ENCODE measurements at places on chromosomes 3 and 15. TPM values are rescaled to one million over a fixed set of nuclear protein-coding genes. Genes with fewer than 3 reads are reported as not detected.

The PTPRG gene
- 95.3 TPM for total RNA-seq

The CNTN4 gene
- 56.6 TPM for total RNA-seq

The XIRP1 gene
- total RNA-seq, result 1.1 TPM

The DCP1A gene
- total RNA-seq, result 20.9 TPM

The CDCP1 gene
- total RNA-seq, result 2.9 TPM

The GOLGA8S gene
- total RNA-seq, result 0.21 TPM

- DNase-seq, result no peak
These were observed 86.1 kb downstream of the RTP4 start for GRCh38 chr3:187454085-187454815.

DNA sequence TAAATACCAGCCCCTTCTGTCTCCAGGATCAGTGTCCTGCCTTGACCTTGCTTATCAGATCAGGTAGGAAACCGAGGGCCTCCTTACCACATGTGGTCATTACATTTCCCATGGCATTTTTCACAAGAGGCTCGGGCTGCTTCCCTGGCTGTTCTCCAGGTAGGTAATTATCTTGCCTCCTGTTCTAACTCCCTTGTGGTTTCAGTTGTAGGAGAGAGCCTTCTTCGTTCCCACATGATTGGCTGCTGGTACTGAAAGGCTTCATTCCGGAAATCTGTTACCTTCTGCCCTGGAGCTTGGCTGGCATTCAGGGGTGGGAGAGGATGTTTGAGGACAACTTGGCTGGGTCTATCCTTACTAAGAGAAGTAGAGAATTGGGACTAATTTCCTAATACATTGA is 46.8 kb upstream of the RORA start:
- no peak for DNase-seq

- DNase-seq, result no peak
These were observed 50.6 kb downstream of the IQSEC1 start for GRCh38 chr3:13022348-13023234.

DNA sequence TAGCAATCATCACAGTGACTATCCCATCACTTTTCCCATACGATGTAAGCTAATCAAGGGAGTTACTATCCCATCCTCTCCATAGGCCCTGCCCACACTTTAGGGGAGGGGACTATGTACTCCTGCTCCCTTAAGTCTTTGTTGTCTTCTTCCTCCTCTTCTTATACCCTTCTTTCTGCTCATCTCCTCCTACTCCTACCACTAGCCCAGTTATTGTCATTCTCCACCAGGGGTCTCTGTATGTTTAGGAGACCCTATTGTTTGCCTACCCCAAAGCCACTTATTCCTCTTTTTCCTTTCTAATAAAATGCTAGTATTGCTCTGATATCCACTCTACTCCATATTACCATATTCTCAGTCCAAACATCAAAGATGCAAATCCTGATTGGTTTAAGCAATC is 27.8 kb downstream of the STAC start:
- no peak for DNase-seq

DNA sequence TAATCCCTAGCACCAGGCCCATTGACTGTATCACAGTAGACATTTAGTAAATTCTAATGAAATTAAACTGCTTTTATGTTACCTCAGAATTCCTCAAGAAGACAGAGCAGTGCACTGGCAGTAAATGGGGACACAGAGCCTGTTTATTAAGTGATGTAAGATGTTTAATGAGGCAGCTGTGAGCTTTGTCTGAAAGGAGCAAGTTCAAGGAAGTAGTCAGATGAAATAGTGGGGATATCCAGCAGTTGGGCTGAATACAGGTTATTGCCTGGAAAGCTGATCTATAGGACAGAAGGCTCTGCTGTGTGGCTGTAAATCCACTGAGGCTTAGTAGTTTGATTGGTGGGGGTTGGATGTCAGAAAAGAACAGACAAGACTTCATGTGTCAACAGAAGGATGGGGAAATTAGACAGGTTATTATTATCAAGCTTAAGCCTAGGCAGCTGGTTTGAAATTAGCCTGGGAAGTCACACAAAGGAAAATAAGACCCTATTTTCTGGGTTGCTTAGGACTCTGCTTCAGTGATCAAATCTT is 62.2 kb downstream of the PFN2 start:
- no peak for DNase-seq

DNA sequence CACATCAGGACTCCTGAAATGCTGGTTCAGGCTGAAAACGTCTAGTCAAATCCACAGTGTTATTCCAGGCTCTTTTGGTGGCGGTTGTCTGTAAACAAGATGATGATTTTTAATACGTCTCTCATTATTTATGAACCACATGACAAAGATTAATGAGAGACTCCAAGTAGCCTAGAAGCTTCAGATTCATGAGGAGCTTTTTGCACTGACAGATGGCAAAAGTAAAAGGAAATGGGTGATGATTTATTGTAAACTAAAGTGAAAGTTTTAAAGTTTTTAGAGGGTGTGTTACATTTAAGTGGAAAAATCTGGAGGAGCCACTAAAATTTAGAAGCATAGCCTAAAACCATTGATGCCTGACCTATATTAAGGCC is 77.0 kb downstream of the BBX start:
- no peak for DNase-seq

GRCh38 chr3:118075873-118076272 is 958.8 kb downstream of the IGSF11 start:
- no peak for DNase-seq

DNA sequence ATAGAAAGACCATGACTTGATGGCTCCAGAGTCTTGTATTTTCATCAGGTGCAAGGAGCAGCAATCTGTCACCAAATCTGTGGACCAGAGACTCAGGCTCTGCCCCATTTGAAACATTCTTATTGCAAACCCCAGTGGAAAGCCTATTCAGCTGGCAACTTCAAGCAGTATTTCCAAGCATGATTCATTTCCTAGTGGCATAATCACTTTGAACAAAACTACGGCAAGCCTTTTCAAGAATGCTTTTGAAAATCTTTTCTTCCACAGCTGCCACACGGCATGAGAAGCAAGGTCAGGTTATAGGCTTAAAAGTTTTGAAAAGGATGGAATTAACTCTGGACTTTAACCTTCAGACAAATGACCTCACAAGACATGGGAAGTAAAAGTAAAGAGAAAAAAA is 122.0 kb upstream of the BFSP2 start:
- DNase-seq, result no peak

DNA sequence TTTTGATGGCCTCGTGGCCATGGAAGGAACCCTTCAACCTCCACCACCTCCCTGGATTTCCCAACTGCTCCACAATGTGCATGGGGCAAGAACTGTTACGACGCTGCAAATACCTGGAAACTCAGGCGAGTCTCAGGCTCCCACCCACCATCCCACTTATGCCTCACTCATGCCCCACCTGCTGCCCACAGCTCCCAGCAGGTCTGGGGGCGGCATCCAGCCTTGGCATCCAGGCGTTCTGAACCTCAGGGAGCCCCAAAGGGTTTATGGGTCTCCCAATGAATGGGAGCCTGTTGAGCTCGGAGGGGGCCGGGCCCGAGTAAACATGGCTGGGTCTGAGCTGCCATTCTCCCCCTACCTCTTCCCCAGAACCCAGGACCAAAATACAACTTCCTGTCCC is 2.0 kb upstream of the PTH1R start:
- DNase-seq, result no peak

DNA sequence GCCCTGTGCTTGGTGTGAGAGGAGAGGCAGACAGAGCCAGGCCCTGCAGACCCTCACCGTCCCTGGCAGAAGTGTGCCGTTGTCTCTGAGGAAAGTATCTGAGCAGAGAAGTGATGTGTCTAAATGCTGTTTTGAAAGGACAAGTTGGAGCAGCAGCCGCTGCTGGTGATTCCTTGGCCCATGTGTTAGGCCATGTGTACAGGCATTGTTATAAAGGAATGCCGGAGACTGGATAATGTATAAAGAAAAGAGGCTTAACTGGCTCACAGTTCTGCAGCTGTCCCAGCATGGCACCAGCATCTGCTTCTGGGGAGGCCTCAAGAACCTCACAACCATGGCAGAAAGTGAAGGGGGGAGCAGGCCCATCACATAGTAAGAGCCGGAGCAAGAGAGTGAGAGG is 334.6 kb upstream of the ATP10A start:
- no peak for DNase-seq

DNA sequence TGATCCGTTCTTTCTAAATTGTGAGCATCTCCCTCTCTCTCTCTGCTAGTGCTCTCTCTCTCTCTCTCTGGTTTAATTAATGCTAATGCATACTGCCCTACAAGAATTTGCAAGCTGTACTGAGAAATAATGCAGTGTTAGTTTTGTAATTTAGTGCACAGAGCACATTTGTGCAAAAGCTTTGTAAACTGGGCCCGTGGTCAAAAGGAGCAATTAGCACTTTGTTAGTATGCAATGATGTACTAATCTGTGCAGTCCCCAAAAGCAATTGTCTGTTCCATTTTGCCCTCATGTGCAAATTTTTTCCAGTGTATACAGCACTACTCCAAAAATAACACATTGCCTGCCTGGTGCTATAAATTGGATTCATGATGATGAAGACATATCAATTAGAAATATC is 184.6 kb upstream of the CMC1 start:
- no peak for DNase-seq

GRCh38 chr15:63626955-63627354 is 29.8 kb downstream of the FBXL22 start:
- no peak for DNase-seq

DNA sequence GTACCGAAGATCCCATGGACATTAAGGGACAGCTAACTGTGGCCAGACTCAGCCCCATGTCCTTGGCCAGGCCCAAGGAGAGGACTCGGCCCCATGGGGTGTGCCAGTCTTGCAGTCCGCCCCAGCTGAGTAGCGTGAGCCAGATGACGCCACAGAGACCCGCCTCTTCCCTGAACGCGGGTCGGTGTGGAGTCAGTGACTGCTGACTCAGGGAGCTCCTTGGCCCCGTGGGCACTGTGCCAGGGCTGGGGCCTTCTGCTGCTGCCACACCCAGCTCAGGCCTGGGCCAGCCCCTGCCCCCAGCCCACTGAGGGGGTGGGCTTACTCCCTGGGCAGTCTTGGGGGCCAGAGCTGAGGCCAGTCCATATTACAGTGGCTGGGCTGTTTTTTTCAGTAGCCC is 52.8 kb downstream of the PLXNA1 start:
- DNase-seq, result peak; percentile 58

DNA sequence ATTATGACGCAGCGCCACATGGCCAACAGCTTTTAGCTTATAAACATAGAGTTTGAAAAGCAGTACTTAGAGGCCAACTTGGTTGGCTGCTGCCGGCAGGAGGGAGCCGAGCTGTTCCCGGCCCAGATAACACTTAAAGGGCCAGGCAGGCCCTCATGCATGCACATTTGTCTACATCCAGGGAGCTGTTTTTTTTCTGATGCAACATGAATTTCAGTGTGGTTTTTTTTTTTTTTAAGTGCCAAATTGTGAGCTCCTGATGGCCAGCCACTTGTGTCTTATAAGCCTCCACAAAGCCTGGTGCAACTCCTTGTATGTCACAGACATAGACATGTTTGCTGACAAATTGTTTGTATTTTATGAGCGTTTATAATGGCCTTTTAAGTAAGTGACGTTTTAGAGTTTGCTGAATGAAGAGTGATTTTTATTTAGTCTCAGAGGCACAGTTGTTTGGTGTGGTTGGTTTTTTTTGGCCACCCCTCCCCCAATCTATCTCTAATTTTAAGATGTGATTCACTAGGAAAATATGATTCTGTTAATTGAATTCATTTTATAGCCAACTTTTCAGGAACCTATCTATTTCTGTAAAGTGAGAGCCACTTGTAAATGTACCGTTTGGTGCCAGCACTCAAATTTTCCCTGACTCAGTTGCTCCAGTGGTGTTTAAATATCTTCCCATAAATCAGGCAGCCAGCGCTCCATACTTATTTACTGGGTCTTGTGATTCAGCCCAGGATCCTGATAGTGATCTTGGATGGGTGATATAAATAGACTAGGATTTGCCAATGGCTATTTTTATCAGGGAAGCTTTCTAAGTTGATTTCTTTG is 134.3 kb downstream of the VGLL4 start:
- peak; percentile 59 for DNase-seq

DNA sequence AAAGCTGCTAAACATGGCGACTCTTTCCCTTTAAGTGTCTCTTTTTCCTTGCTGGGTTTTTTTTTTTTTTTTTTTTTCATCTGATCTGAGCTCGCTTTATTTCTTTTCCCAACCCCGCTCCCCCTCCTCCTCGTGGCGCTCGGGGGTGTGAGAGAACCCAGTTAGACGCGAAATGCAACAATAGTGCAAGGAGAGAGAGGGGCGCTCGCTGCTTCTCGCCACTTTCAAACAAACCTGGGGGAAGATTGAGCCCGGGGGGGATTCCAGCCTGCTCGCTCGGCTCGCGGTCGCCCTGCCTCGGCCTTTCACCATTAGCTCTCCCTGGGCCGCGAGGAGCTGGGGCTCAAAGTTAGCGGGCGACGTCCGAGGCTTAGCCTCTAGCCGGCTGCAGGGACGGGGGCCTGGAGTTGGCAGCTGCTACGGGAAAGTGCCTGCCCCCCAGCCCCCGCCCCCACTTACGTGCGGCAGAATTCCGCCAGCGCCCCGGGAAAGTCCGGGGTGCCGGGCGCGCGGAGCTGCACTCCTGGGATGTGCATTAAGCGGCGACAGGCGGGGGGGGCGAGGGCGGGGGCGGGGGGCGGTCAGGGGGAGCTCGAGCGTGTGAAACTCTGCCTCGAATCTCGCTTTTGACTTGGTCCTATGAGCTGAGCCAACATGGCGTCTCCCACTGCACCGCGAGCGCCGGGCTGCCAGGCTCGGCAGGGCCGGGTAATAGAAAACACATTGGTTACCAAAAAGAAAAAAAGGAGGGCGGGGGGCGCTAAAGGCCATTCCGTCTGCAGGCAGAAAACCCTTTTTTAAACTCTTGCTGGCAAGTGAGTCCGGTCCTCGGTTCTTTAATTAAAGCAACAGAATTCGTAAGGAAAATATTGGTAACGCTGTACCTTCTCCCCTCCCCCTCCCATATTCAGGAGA is 10.4 kb downstream of the NR2F2 start:
- DNase-seq, result no peak

DNA sequence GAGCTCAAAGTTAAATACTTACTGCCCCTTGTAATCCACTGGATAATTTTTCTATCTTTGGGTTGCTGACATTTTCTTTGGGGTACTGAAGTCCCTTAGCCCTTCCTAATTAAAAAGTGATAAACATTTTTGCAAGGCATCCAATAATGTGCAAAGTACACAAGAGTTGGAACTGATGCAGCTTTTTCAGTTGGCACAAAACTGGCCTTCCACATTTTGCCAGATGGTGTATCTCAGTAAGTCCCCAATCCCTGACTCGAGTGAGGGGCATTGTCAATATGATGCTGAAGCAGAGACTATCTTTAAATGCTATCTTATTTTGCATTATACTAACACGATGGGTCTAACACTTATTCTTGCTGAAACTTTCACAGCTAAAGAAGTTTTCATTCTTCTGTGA is 27.8 kb downstream of the FHIT start:
- DNase-seq, result no peak

- no peak for DNase-seq
These were observed 696.3 kb downstream of the NR2F2 start for GRCh38 chr15:97026781-97027180.
